Hematopoietic multipotent progenitor cell treated with erythropoietin and hydrocortisone succinate and interleukin-3 and kit ligand, for 17 days (in vitro differentiated cells): ENCODE measurements at places on chromosomes 13 and 19.

DNA sequence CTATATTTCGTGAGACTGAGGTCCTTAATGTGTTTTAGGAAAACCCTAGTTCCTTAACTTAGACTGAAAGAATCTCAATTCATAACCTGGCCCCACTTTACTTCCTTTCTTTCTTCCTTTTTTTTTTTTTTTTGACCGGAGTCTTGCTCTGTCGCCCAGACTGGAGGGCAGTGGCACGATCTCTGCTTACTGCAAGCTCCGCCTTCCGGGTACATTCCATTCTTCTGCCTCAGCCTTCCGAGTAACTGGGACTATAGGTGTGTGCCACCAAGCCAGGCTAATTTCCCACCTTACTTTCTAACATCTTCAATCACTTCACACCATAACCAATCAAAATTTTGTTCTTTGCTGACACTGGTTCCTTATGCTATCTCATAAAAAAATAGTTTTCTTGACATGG is 2097.0 kb downstream of the PCDH9 start:
- no peak for DNase-seq

DNA sequence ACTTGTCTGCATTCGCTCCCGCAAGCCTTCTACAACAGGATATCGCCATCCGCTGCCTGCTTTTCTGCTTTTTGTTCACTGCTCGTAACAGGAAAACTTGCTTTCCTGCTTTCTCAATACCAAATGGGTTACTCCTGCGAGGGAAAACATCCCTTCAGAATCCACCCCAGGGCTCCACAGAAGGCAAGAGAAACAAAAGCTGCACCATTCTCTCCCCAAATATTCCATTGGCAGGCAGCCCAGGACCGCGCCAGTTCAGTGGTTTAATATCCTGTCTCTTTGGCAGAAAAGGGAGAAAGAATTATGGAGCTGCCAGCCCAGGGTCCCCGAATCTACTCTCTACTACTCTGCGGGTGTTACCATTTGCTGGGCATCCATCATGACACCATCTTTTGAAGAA is 84.7 kb upstream of the DOCK9 start:
- no peak for DNase-seq

DNA sequence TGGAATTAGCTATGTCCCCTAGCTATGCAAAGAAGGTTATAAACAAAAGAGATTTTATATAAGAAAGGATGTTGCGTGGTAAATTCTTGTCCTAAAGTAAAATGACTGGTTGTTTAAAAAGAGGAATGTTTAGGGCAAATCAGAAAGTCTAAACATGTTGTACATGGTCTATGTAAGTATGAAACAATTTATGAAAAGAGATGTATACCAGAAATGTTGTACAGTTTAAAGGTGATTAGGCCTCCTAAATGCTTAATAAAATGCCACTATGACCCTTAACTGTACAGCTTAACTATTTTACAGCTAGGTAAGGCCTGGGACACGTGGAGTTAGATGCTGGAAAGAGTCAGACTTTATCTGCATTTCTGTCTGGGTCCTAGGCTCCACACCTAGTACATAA is 775.9 kb upstream of the KLHL1 start:
- no peak for DNase-seq

DNA sequence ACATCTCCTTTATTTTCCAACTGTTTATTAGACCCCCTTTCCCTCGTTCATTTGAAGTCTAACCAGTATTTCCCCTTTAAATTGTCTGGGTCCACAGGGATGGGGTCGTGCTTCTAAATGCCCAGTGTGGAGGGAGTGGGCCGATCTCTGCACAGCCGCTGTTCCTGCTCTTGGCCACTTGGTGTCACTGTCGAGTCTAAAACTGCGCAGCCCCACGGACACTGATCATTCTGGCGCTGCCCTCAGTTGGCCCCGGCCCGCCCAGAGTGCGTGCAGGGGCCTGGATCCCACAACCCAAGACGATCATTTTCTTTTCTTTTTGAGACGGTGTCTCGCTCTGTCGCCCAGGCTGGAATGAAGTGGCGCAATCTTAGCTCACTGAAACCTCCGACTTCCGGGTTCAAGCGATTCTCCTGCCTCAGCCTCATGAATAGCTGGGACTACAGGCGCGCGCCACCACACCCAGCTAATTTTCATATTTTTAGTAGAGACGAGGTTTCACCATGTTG is 12.0 kb downstream of the WDR88 start:
- peak; percentile 69 for DNase-seq

GRCh38 chr19:45113628-45114027 is 20.6 kb downstream of the PPP1R37 start:
- no peak for DNase-seq

DNA sequence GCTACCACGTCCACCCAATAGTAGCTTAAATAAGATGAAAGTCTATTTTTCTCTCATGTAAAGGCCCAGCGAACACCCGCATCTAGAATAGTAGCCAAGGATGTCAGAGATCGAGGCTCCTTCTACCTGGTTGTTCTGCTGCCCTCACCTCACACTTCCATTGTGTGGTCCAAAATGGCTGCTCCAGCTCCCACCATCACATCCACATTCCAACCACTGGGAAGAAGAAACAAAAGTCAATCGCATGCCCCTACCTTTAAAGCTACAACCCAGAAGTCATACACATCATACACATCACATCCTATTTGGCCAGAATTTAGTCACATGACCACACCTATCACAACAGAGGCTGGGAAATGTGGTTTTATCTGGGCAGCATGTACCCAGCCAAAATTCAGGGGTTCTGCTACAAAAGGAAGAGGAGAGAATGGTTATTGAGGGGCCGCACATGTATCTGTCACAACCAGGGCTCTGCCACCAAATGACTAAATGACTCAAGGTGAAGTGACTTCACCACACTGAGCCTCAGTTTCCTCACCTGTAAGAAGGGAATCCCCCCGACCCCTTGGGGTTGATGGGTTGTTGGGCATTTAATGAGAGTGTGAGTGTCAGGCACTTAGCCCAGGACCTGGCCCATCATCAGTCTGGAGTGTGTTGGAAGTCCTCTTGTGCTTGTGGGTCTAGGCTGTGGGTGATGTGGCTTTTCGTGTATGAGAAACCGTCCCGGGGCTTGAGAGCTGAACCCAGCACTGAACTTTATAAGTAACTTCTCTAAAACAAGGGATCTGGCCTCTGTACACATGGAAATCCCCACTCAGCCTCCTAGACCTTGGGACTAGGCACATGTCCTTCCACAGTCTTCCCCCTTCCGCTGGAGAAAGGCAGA is 10.2 kb upstream of the CBLC start:
- DNase-seq: no peak

GRCh38 chr19:53157626-53158025 is 1.2 kb downstream of the ZNF347 start:
- no peak for DNase-seq

DNA sequence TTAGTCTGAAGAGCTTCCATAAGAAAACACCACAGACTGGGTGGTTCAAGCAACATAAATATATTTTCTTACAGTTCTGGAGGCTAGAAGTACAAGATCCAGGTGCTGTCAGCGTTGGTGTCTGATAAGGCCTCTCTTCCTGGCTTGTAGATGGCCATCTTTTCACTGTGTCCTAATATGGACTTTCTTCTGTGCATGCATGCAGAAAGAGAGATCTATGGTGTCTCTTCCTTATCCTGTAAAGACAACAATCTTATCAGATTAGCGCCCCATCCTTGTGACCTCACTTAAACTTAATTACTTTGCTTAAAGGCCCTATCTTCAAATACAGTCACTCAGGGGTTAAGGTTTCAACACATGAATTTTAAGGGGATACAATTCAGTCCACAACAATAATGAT is 14.1 kb upstream of the NDFIP2 start:
- DNase-seq: no peak

GRCh38 chr13:45670189-45670885 is 31.8 kb upstream of the CBY2 start:
- DNase-seq: no peak

DNA sequence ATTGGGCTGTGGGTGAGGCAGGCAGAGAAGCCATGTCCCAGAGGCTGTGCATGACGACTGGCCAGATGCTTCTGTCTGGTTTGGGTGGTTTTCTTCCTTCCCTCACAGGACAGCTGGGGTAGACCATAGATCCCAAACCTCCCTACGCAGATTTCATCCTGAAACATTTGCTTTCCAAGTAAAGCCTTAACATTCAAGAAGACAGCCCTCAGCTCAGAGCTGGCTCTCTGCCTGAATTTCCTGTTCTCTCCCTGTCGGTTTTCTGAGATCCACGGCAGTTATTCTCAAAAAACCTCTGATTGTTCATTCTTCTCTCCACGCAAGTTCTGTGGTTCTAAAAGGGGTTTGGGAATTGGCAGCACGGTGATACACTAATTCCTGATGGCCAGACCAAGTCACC is 25.3 kb downstream of the UQCRFS1 start:
- DNase-seq: no peak

GRCh38 chr19:23287620-23288019 is 37.4 kb upstream of the ZNF724 start:
- no peak for DNase-seq

DNA sequence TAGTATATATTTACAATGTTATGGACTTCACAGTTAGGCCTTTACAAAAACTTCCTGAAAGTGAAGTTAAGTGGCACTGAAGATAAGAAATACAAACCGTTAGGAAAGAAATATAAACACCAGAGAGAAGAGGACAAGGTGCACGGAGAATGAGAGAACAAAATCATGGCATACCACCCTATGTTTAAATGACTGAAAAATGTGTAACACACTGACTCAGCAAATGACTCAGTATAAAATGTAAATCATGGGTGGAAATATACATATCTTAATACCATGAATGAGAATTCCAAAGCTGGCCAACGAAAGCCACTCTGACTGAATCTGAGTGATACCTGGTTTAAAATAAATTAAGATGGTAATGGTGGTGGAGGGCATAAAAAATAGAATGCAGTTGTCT is 260.8 kb downstream of the DNAJC15 start:
- DNase-seq: no peak

DNA sequence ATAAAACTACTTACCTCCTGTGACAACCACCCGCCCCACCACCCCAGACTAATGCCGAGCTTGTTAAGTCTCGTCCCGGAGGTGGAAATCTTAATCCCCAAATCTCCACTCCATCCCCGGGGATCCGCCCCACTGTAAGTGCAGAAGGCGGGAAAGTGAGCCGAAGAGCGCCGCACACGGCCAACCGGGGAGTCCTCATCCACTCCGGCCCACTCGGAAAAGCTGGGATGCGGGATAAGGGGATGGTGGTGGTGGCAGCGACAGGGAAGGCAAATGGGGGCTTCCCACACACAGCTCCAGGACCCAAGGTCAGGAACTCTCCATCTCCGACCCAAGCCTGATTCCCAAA is 621 bp downstream of the FBL start:
- peak; percentile 11 for DNase-seq

GRCh38 chr13:20691616-20692015 is 11.9 kb upstream of the IL17D start:
- DNase-seq: no peak

GRCh38 chr19:4531562-4532165 is 3.4 kb downstream of the PLIN5 start:
- no peak for DNase-seq

GRCh38 chr13:24899601-24900000 is 135.6 kb downstream of the RNF17 start:
- DNase-seq: no peak

GRCh38 chr19:11202488-11203193 is 5.3 kb upstream of the KANK2 start:
- no peak for DNase-seq

- no peak for DNase-seq
These were observed 93.6 kb downstream of the GPC5 start for GRCh38 chr13:91491980-91492379.

GRCh38 chr19:54319892-54320670 is 7.1 kb upstream of the LILRA5 start:
- DNase-seq: no peak

DNA sequence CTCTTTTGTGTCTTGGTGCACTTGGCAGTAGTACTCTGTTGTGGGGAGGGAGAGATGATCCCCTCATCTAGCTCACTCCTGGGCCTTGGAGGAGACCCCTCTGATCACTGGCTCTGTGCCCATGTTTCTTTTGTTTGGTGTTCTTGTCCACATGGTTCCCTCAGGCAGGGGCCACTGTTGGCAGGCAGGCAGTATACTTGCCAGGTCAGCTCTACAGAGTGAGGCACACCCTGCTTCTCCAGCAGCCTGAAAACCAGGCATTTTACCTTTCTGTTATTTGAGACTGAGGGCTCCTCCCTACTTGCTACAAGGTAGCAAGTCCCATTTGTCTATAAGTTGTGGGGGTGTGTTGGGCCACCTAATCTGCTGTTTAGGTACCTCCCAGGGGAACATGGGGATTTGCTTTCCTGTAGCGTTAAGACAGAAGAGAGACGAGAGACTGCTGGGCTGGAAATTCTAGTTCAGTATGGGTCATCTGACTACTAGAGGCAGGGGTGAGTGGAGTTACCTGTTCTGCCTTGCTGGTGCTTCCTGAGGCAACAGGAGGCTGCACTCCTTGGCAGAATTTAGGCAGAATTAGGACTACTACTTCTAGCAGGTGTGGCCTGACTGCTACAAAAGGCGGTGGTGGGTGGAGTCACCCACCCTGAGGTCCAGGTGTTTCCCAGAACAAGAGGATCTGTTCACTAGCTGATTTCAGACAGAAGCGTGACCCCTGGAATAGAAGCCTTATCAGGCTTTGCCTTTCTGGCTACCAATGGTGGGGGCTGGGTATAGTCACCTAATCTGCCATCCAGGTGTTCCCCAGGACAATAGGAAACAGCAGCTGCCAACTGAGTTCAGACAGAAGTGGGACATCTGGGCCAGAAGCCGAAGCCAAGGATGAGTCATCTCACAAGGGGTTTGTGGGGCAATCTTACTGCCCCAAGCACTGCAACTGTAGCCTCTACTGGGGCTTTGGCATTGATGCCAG is 843.0 kb upstream of the ATXN8OS start:
- no peak for DNase-seq

GRCh38 chr13:91141543-91142061 is 205.9 kb upstream of the MIR17HG start:
- no peak for DNase-seq

DNA sequence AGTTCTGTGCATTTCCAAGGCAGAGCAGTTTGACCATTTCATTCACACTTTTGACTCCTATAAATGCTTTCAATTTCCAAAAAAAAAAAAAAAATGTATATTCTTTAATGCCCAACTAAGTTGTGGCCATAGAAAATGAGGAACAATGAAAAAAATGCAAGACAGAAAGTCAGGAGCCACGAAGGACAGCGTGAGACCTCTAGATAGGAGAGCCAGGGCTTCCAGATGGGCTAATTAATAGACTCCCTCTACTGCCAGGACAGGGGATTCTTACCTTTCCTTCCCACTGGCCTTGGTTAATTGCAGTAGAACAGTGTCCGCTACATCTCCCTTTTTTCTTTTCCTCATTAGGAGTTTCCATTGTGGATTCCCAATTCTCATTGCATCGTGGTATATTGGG is 8.6 kb downstream of the FPR3 start:
- DNase-seq: no peak

GRCh38 chr19:43470288-43470687 is 4.9 kb upstream of the LYPD3 start:
- DNase-seq: no peak

- DNase-seq: no peak
These were observed 34.1 kb downstream of the TMEM255B start for GRCh38 chr13:113792886-113793717.
